B cell (primary cell): ENCODE measurements at places on chromosomes 3 and 15. TPM values are rescaled to one million over a fixed set of nuclear protein-coding genes. Genes with fewer than 3 reads are reported as not detected.

The LYZL4 gene
- not detected in 2 replicates for total RNA-seq

The SLC22A14 gene
- not detected in 2 replicates for total RNA-seq

The SEMA6D gene
- total RNA-seq, result not detected in 2 replicates

The CHP1 gene
- 39.9 and 40.8 TPM in 2 replicates for total RNA-seq

The EPB42 gene
- not detected in 2 replicates for total RNA-seq

The GPR27 gene
- not detected in 2 replicates for total RNA-seq

The TERC gene
- 10.6 and 12.5 TPM in 2 replicates for total RNA-seq

The SLC6A20 gene
- total RNA-seq, result 0.32 TPM in 1 of 2 replicates, not detected in the other

The ATP13A5 gene
- total RNA-seq, result 0.12 TPM in 1 of 2 replicates, not detected in the other

The FMN1 gene
- 0.96 and 1.2 TPM in 2 replicates for total RNA-seq

The GPR176 gene
- total RNA-seq, result 0.30 and 0.39 TPM in 2 replicates

The TUSC7 gene
- not detected in 2 replicates for total RNA-seq

The TJP1 gene
- total RNA-seq, result 0.10 TPM in 1 of 2 replicates, not detected in the other

The LRTM1 gene
- total RNA-seq, result not detected in 2 replicates

The STRC gene
- 1.0 and 1.3 TPM in 2 replicates for total RNA-seq

The SLC28A2 gene
- total RNA-seq, result not detected in 2 replicates

The DUOXA2 gene
- not detected in 2 replicates for total RNA-seq

The TEX55 gene
- total RNA-seq, result not detected in 2 replicates

The NLGN1 gene
- not detected in 2 replicates for total RNA-seq

The SPATA16 gene
- total RNA-seq, result not detected in 2 replicates

The LRRC49 gene
- 0.49 and 1.4 TPM in 2 replicates for total RNA-seq

The KLF15 gene
- 0.83 and 2.2 TPM in 2 replicates for total RNA-seq

The TFDP2 gene
- total RNA-seq, result 31.7 and 32.9 TPM in 2 replicates

The CSTA gene
- total RNA-seq, result not detected in 2 replicates

The GMPS gene
- total RNA-seq, result 28.0 and 30.8 TPM in 2 replicates

The SH3BP5 gene
- total RNA-seq, result 73.6 and 76.6 TPM in 2 replicates

The ONECUT1 gene
- total RNA-seq, result not detected in 2 replicates

The SH2D7 gene
- total RNA-seq, result not detected in 2 replicates

The ADAMTS9 gene
- total RNA-seq, result not detected in 2 replicates

The LIPC gene
- not detected in 2 replicates for total RNA-seq

The RTP1 gene
- not detected in 2 replicates for total RNA-seq

The WDR49 gene
- total RNA-seq, result 0.73 and 1.4 TPM in 2 replicates

The CILP gene
- total RNA-seq, result 0.36 and 0.52 TPM in 2 replicates

The LRRC31 gene
- total RNA-seq, result not detected in 2 replicates

The NDN gene
- not detected in 2 replicates for total RNA-seq

The CHSY1 gene
- 18.9 and 20.3 TPM in 2 replicates for total RNA-seq

The STRIT1 gene
- not detected in 2 replicates for total RNA-seq

The ALS2CL gene
- total RNA-seq, result 0.22 and 0.34 TPM in 2 replicates

The PLIN1 gene
- 0.53 and 1.2 TPM in 2 replicates for total RNA-seq

The ITIH3 gene
- not detected in 2 replicates for total RNA-seq

The ST8SIA2 gene
- not detected in 2 replicates for total RNA-seq

The ARHGEF26 gene
- not detected in 2 replicates for total RNA-seq

The KBTBD8 gene
- 27.6 and 32.6 TPM in 2 replicates for total RNA-seq

The NCKIPSD gene
- total RNA-seq, result 19.1 and 19.7 TPM in 2 replicates

The FETUB gene
- total RNA-seq, result not detected in 2 replicates
